ENCODE measurements at places on chromosomes 2 and 18.

- no peak for DNase-seq
Measured at GRCh38 chr18:26405190-26405801, 143.1 kb downstream of the KCTD1 start.

DNA sequence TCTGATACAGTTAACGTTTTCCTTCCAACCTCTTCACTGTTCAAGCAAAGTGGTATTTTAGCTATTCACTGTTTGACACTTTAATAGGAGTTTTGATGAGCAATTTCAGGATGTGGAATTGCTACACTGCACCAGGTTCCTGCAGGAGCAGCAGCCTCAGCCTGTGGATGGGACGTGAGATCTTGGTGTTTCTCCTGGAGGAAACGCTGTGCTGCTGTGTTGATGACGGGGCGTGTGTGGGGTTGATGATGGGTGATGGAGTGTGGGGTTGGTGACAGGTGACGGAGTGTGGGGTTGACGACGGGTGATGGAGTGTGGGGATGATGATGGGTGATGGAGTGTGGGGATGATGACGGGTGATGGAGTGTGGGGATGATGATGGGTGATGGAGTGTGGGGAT lies 98.9 kb downstream of the RTP5 start:
- DNase-seq = no peak

DNA sequence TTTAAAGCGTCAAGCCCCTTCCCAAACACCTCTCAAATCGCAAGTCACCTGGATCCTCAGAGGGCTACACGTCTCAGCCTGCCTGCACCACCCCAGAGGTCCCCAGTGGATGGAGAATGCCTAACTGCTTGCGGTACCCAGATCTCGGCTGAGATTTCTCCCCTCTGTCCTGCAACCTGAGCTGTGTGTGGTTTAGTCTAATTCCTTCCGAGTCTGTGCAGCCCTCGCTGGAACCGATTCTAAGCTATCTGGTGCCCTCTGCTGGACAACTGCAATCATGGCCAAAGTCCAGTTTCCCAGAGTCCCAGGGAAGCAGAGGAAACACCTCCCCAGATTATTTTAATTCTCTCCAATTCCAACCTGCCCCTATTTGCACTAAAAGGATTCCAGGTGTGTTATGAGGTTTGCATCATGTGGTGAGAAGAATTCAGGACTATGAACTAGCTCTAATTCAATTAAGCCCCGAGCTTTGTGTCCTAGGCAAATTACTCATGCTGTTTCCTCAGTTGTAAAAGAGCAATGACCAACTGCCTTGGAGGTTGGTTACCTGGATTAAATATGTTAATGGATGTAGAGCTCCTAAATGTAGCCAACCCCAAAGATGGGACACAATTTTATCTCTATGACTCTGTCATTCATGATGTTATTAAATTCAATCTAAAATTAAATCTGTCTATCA lies 276.1 kb upstream of the NCKAP5 start:
- DNase-seq = peak; percentile 76

DNA sequence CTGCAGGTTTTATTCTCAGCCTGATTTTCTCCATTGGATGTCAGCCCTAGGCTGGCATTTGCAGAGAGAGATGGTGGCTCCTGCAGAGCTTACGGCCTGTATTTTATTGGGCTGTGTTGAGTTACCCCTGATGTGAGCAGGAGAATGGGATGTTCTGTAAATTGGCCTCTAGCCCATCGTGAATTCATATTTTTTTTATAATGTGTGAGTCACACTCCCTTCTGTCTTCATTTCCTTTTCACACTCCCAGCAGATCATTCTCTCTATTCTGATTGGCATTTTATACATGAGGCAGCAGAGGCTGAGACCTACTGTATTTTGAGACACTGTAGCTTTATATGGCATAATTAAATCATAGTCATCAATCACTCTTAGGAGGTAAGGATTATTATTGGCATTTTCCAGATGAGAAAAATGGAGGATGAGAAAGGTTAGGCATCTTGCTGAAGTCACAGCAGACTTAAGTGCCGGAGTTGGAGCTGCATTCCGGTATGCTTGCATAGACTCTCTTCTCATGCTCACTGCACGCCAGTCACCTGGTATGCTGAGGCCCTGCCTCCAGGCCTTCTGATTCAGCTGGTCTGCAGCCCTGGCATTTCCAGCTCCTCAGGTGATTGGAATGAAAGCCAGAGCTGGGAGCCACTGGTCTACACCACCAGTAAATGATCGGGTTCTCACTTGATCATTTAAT lies 142.4 kb downstream of the NEDD4L start:
- DNase-seq = no peak

DNA sequence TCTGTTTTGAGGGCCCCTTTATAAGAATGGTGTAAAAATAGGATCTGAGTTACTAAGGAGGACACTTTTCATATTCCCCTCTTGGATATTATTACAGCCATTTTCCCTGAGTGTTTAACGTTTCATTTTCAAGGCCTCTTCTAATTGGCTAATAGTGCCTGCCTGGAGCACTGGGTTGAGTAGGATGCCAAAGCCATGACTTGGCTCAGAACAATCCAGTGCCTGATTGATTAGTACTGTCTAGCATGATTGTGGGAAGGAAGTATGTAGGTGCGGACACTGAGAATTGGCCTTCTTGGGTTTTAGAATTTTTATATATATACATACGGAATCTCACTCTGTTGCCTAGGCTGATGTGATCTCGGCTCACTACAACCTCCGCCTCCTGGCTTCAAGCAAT lies 66.1 kb downstream of the NAB1 start:
- no peak for DNase-seq

DNA sequence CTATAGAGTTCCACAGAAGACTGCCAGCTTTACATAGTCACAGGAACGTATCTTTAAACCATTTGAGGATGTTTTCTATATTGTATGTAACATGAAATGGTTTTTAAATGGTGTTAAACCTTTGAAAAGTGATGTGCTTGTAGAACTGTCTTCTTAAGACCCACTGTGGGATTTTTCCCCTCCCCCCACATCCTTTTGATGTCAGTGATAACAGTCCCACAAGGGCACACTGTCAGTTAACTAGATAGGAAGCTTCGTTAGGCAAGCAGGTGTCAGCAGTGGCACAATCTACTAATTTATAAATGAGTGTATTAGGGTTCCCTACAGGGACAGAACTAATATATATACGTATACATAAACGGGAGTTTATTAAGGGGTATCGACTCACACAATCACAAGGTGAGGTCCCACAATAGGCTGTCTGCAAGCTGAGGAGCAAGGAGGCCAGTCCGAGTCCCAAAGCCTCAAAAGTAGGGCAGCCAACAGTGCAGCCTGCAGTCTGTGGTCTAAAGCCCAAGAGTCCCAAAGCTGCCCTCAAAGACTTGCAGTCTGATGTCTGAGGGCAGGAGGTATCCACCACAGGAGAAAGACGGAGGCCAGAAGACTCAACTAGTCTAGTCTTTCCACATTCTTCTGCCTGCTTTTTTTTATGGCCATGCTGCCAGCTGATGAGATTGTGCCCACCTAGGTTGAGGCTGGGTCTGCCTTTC lies 23.8 kb upstream of the HNRNPLL start:
- no peak for DNase-seq

DNA sequence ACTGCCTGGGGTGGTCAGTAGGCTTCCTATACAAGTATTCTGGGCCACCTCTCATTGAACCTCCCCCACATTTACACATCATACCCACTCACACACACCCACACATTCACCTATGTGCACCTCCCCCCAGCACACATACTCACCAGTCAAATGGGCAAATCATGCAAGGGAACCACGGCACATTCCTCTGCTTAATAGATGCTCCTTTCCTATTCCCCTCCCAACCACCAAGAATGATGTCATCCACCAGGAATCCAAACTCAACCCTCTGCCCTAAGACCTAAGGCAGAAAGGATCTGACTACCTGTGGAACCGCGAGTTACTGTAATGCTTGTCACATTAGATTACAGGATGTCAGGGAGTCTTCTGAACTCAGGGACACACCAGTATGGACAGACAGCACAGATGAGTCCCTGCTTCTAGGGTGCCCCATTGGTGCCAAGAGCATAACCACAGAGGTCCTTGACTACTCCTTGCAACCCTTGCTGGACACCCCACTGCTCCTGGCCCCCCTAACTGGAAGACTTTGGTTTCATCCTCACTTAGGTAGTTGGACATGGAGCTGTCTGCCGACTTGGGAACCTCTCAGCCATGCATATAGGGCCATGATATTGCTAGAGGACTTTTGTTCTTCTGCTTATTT lies 21.5 kb upstream of the CAB39 start:
- DNase-seq = no peak

DNA sequence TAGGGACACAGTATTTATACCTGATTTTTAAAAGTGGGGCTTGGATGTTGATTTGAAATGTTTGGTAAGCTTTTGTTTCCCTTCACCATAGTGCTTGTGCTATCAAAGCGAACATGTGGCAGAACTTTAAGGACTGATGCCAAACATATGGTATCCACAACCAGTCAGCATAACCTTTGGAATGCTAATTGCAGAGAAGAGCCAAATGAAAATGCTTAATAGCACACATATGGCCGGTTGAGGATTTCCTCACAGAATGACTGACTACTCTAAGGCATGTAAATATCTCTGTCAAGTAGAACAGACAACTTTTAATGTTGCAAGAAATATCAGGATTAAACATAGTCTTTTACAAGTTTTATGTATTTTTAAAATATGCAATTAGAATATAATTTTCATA lies 120.9 kb upstream of the COL3A1 start:
- no peak for DNase-seq

- no peak for DNase-seq
Measured at GRCh38 chr2:170218456-170218855, 40.5 kb downstream of the MYO3B start.

GRCh38 chr2:176175709-176176607 lies 12.5 kb upstream of the HOXD1 start:
- no peak for DNase-seq

DNA sequence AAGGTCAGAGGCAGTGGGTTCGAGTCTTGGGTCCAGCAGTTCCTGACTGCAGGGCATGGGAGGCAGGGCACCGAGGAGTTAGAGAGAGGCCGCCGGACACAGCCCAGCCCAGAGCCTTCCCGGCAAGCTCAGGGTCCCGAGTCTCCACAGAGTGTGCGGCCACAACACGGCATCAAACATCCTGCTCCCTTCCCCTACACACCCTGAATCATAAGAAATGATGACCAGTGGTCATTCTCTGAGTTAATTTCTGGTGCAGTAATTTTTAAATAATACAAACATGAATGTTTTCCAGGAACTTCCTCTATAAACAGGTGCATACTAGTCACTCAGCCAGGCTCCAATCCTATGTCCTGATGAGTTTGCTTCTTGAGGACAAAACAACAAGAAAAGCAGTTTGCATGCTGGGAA lies 118.0 kb downstream of the PXDN start:
- no peak for DNase-seq

GRCh38 chr18:35390951-35391700 lies 14.0 kb upstream of the ZNF396 start:
- DNase-seq = no peak

GRCh38 chr2:133780099-133780996 lies 212.1 kb upstream of the NCKAP5 start:
- no peak for DNase-seq

DNA sequence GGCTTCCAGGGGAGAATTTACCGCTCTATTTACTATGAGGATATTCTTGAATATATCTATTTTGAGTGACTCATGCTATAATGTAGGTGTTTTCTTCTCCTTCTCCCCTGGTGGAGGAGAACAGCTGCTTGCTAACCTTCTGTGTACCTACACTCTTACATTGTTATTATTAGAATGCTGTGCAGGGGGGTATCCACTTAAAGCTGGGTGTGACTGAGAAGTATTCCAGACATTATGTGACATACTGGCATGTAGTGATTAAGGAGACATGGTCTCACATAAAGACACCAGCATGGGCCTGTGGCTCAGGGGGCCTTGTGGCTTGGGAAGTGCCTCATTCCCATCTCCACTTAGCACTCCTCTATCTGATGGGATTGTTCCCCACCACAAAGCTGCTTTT lies 287.9 kb downstream of the PTPRM start:
- DNase-seq = no peak

GRCh38 chr18:5622905-5623304 lies 79.1 kb upstream of the EPB41L3 start:
- DNase-seq = no peak

DNA sequence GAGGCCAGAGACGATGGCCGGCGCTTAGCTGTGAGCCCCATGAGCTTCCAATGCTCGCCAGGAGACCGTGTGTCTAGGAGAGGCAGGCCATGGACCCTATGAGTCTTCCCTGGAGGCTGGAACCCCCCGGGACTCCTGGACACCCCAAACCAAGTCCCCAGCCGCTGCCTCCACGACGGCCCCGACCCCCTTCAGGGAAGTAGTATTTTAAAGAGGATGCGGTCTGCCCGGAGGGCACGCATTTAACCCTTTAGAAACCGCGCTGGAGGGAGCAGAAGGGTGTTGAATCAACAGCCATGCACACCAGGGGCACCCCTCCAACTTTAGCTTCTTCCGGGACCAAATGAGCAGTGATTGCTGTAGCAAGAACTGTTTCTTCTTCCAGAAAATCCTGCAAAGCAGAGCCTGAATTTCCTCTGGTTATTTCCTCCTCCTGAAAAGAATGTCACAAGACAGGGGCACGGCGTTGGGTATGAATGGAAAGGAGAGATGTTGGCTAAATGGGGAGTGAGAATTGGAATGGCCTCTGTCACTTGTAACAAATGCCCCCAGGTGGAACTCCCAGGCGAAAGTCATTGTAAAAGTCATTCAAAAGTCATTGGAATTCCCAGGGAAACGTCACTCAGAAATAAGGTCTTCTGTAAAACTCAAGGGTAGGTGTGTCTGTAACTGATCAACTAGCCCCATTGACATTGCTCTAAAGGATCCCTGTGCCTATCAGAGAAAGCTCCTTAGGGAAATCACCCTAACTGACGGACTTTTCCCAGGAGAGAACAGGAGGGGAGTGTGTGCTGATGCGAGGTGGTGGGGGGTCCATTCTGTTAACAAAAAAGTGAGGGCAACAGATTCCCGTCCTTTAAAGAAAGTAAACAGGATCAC lies 5.8 kb upstream of the GBX2 start:
- DNase-seq = no peak

DNA sequence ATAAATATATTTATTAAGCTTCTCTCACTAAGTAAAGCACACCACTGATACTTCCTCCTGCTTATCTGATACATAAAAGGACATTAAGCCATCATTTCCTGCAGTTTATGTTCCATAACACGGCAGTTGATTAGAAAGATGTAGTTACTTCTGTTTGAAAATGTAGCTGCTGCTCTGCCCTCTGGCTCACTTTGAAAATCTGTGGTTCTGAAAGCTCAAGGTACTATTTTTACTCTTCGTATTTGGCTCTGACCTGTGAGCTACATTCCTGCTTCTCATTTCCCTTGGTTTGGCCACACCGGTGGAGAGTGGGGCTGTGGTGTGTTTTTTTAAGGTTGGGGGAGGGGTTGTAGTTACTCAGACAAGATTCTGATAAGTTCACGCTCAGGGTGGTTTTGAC lies 12.8 kb upstream of the TTN start:
- DNase-seq = no peak

DNA sequence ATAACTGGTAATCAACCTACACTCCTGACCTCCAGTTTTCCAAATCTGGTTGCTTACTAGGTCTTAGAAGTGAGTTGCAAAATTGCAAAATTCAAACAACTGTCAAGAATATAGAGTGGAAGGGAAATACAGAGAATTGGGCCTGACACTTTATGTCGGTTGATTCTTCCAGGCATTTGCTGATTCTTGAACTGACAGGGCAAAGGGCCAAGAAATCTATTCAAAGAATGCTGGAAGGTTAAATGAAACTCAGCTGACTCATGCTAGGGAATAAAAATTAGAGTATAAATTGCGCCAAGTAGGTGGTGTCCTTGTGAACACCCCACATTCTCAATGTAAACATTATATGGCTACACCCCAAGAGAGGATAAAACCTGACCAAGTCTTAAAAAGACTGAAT lies 21.5 kb upstream of the ZSCAN30 start:
- no peak for DNase-seq

- no peak for DNase-seq
Measured at GRCh38 chr2:66827851-66828250, 392.9 kb downstream of the MEIS1 start.
